H9 (cell line): ENCODE measurements at places on chromosomes 11 and 22. TPM values are rescaled to one million over a fixed set of nuclear protein-coding genes. Genes with fewer than 3 reads are reported as not detected.

The SPON1 gene
- total RNA-seq = 0.20 and 0.22 TPM in 2 replicates

The CHRNA10 gene
- 2.1 and 2.4 TPM in 2 replicates for total RNA-seq

The GPHA2 gene
- 1.3 and 2.1 TPM in 2 replicates for total RNA-seq

The PANX3 gene
- total RNA-seq = not detected in 2 replicates

The SCGB1A1 gene
- total RNA-seq = not detected in 2 replicates

The OR51B5 gene
- total RNA-seq = not detected in 2 replicates

The RPUSD4 gene
- total RNA-seq = 42.9 and 43.1 TPM in 2 replicates

- no peak for DNase-seq
Observed at GRCh38 chr11:70233034-70233433, 29.9 kb downstream of the FADD start.

DNA sequence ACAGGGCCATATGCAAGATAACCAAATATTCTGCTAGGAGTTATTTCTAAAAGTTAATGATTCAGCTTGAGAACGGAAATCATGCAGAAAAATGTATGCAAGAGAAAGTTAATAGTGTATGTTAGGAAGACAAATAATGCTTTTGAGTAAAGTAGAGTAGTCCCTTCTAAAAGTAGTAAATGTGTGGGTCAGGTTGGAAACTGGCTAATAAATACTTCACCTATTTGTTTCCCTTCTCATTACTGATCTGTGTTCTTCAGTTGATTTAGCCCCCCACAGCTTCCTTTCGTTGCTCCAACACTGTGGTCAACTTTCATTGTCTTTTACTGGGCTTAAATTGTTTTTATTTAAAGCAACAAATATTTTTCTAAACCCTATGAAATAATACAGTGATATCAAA is 444.2 kb downstream of the CNTN5 start:
- DNase-seq = no peak

DNA sequence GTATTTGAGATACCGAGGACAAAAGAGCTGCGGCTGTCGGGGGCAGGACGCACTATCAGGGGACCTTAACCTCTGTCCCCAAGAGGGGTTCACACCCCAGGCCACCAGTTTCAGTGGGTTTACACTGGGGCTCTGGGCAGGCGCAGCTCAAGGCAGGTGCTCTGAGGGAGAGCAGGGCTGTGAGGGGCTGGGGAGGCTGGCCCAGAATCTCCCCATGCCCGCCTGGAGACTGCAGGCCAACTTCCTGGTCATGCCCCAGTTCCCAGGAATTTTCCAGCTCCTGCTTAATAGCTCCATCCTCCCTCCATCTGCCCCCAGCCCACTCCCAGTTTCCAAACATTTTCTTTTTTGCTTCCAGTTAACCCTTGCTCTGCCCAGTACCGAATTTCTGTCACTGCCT is 7.6 kb upstream of the PGA3 start:
- DNase-seq = no peak

GRCh38 chr11:35165423-35166368 is 26.7 kb downstream of the CD44 start:
- DNase-seq = no peak

DNA sequence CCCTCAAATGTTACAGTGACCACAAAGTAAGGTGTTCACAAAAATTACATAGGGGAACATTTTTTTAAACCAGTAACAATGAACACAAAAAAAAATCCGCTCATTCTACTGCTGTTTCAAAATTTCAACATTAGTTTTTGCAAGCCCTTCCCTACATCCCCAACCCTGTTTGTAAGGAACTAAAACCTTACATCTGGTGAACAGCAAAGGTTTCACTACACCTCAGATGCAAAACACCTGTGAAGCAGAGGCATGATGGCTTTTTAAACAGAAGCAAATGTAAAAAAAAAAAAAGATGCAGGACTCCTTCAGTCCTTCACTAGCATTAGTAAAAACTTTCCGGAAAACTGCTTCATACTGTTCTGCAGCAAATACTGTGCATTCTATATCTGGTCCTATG is 50.0 kb upstream of the API5 start:
- no peak for DNase-seq

DNA sequence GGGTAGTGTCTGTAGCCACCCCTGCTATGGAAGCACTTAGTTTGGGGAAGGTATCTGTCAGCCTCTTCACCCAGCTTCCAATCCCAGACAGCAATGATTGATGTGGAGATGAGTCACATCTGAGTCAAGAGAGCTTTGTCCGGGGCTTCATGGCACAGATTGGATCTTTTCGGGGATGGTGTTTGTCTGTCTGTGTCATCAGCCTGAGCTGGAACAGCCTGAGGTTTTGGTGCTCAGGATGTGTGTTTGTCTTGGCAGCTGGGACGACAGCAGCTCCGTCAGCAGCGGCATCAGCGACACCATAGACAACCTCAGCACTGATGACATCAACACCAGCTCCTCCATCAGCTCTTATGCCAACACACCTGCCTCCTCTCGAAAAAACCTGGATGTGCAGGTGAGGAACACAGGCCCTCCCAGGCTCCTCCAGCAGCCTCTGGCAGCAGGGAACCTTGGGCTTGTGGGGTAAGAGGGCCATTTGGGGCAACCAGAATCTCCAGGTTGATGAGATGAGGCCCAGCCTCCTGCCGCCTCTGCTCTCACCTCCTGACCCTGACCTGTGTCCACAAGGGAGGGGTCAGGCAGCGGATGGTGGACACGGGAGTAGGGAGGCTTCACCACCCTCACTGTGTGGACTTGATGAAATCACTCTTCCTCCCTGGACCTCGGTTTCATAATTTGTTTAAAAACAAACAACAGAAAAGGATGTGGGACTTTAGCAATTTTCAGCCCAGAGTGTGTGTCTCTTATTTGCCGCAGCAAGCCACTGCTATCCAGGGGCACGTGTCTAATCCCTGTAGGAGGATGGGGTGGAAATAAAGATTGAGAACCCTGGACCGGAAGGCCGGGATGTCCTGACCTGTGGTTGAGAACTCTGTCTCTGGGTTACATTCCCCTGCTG is 124.3 kb downstream of the DBX1 start:
- DNase-seq = no peak

GRCh38 chr22:39559456-39560105 is 11.0 kb upstream of the CACNA1I start:
- peak; percentile 81 for DNase-seq

- no peak for DNase-seq
Observed at GRCh38 chr22:23419931-23420330, 160.2 kb downstream of the IGLL1 start.

GRCh38 chr11:126212089-126212660 is 593 bp downstream of the FAM118B start:
- DNase-seq = no peak

DNA sequence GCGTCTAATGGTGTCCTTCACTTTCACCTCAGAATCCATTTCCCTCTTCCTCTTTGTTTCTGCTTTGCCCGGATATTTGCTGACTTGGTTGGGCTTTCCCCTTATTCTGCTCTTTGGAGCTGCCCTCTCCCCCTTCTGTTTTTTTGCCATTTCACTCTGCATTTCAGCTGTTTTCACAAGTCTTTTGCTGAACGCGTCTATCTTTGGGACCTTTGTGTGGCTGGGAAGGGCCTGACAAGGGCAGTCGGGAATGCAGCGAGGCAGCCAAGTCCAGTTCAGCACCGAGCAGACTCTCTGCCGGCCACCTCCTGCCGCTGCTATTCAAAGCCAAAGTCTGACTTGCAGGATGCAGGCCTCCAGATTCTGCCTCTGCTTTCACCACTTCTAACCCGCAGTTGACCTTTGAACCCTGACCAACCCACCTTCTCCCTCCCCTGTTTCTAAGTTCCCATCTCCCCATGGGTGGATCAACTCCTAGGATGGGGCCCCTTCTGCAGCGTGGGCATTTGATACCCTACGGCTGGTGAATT is 38.2 kb downstream of the FEZ1 start:
- no peak for DNase-seq

- DNase-seq = no peak
Observed at GRCh38 chr22:31618471-31619176, 43.4 kb downstream of the PISD start.

GRCh38 chr11:35798423-35798822 is 135.8 kb downstream of the TRIM44 start:
- no peak for DNase-seq

DNA sequence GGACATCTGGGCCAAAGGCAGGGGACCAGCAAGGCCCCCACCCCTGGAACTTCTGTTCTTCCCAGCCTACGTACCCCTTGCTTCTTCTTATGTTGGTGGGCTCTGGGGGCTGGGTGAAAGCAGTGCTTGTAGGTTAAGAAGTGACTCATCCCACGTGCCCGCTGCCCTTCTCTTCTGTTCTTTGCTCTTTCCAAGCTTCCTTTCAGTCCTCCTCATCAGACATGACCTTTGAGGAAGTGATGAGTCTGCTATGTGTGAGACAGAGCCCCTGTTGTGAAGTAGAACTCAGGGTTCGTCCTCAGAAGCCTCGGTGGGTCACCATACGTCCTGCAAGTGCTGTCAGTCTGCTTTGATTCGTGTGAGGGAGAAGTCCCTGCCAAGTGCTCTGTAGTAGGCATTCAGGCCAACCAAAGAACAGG is 12.7 kb downstream of the MED15 start:
- no peak for DNase-seq

DNA sequence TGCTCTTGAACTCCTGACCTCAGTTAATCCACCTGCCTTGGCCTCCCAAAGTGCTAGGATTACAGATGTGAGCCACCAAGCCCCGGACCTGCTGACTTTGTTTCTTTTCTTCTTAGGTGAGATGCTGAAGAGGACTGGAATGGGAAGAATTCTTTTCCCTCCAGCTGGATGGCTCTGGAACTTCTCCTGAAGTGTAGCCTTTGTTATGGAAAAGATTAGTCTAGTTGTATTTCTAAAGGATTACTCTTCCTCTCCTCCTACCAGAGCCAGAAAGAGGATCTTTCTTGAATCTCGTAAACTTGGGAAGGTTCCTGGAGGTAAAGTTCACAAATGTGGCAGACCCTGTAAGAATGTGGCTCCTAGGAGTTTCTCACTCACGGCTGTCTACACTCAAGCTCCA is 95.4 kb upstream of the LARGE1 start:
- no peak for DNase-seq

GRCh38 chr11:10076458-10077141 is 217.4 kb downstream of the SBF2 start:
- peak; percentile 77 for DNase-seq

- peak; percentile 46 for DNase-seq
Observed at GRCh38 chr22:48147404-48147803, 1385.0 kb downstream of the TBC1D22A start.

DNA sequence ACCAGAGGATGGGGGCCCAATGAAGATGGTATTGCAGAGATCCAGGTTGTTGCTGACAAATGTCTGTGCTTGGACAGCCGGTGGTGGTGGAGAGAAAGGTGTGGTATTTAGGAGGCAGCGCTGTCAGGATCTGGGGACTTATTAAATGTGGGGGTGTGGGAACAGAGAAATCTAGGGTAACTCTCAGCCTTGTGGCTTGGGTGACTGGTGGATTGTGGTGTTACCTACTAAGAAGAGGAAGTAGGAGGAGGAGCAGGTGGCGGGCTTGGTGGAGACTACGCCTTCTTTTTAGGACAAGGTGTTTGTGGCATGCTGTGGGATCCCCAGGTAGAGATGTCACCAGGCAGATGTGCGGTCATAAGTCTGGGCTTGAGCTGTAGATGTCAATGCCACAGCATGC is 144.0 kb downstream of the GRIK4 start:
- DNase-seq = no peak
